ENCODE measurements at places on chromosomes 4 and X.

DNA sequence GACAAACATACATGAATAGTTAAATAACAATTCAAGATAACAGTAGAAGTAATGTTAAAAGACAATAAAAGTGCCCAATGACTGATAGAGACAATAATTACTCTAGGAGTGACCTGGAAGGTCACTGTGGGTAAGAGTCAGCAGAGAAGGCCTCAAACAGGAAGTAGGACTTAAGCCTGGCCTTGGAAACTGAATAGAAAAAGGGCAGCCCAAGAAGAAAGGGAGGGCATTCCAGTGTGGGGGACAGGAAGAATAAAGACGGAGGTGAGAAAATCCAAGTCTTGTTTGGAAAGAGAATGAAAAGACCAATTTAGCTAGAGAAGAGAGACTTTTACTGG lies 6.0 kb downstream of the P2RY4 start:
- no peak for DNase-seq

DNA sequence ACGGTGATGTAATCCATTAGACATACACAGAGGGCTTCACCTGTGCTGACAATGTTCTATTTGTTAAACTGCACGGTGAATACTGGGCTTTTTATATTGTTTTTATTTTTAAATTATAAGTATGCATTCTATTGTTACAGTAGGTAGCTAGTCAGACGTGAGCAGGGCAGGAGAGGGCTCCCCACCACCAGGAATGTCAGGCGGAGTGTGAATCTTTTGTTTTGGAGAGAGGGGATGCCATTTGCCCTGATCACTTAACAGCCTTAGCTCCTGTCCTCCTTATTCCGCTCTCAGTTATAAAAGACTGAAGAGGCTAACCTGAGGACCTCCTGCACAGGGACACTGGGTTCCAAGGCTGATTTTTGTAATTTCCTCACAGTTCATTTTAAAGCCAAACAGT lies 151.6 kb upstream of the TAPT1 start:
- DNase-seq = no peak

DNA sequence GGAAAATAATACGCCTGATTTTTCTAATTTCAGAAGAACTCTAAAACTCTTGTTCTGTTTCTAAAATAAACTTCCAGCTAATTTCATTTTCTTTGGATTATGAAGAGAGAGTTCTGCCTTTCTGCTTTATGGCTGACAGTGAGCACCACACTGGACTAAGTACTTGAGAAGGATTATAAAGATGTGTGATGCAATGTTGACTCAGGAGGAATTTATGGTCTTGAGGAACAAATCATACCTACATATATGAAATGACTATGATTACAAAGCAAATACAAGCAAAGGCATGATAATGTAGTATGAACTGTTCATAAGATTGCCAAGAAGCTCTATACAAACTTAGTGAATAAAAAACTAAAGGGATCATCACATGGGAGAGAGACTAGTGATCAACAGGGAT lies 13.0 kb upstream of the SLC25A5 start:
- no peak for DNase-seq

DNA sequence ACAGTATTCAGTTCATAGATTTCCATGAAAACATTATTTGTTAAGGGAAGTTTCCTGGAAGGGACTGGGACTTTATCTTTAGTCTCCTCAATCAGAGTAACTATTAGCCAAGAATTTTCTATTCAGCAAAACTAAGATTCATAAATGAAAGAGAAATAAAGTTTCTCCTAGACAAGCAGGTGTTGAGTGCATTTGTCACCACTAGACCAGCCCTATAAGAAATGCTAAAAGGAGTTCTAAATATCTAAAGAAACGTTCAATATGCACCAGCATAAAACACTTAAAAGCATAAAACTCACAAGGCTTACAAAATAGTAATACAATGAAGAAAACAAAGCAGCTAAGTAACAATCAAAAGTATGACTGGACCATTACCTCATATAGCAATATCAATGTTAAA lies 423.0 kb downstream of the TECRL start:
- no peak for DNase-seq

DNA sequence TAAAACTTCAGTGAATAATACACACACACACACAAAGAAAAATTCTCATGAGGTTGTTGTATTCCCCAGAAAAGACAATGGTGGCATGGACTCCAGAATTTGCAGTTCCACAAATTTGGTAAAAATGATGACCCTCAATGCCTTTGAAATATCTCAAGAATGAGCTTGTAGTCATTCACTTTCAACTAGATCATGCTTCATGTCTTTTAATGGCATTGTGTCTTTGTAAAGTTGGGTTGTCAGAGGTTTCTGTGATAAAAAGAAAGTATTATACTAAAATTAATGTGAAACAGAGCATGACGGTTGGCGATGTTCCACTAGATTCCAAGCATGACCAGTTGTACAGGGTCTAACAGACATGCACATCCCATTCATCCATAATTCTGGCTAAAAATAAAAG lies 685.0 kb upstream of the FRG1 start:
- no peak for DNase-seq

DNA sequence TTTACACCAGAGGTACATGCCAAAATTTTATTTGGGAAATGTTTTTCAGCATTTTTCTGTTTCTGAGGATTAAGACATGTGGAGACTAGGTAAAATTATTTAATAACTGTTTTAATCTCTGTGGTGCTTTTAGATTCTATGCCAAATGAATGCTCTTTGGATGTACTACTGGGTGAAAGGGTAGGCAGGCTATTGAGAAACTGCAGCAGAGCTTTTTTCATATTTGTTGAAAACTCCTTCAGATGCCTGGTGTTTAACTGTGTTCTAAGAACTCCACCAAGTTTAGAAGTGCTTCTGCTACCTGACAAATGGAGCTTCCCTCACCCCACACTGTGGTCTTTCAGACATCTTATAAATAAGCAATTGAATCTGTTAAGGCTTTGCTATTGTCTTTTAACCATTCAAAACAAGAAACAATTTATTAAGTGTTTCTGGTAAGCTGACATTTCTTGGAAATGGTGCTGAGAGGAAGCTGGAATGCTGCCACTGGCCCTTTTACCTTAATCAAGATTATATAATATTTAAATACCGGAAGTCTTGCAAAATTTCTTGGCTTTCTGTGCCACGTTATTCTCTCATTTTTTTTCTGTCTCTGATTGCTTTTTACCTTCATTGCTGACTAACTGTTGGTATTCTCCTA lies 51.2 kb upstream of the CYSLTR1 start:
- no peak for DNase-seq

GRCh38 chr4:111330786-111331185 lies 707.9 kb upstream of the PITX2 start:
- no peak for DNase-seq

Data from stimulated activated CD8-positive, alpha-beta memory T cell treated with anti-CD3 and anti-CD28 coated beads, Interleukin-7, amount 100 ng/mL, for 1 hour (primary cell).